ENCODE measurements at places on chromosomes 16 and 17.

- DNase-seq: peak; percentile 76
These were observed 225.4 kb downstream of the SEC14L1 start for GRCh38 chr17:77366206-77366557.

GRCh38 chr17:72176951-72177660 lies 56.3 kb downstream of the SOX9 start:
- no peak for DNase-seq

GRCh38 chr17:7219229-7219811 lies 316 bp downstream of the DLG4 start:
- peak; percentile 72 for DNase-seq

DNA sequence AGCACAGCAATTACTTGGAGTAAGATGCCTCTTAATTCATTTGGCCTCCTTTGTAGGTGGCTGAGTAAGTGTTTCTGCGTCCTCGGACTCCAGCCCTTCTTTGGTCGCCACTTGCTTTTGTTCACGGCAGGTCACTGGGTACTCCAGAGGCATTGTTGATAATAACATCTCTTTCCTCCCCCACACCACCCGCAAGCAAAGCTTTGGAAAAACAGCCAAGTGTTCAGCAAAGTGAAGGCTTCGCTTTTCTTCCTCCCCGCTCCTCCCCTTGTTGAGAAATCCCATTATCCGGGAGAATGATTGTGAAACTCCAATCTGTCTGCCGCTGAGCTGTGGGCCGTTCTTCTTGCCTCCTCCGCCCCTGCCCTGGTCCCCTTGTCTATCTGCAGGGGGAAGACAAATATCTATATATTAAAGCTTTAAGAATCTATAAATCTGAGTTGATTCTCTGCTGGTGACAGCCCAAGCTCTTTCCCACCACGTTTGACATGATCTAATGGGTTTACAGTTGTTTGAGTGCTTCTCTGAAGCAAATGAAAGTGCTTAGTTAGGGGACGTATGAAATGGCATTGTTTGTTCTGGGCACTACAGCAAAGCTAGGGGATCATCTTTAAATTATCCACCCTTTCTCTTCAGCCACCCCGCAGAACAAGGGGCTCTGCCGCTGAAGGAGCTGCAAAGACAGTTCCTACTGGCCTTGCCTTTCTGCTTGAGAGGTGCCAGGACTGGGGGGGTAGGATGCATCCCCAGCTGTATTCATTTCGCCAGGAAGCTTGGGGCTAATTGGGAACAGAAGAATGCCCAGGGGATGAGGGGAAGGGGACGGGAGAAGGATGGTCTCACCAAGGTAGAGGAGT lies 167.1 kb downstream of the CCDC182 start:
- DNase-seq: peak; percentile 44

- no peak for DNase-seq
These were observed 12.2 kb downstream of the NOD2 start for GRCh38 chr16:50705436-50706110.

GRCh38 chr16:26749072-26749471 lies 317.7 kb upstream of the C16orf82 start:
- DNase-seq: no peak

DNA sequence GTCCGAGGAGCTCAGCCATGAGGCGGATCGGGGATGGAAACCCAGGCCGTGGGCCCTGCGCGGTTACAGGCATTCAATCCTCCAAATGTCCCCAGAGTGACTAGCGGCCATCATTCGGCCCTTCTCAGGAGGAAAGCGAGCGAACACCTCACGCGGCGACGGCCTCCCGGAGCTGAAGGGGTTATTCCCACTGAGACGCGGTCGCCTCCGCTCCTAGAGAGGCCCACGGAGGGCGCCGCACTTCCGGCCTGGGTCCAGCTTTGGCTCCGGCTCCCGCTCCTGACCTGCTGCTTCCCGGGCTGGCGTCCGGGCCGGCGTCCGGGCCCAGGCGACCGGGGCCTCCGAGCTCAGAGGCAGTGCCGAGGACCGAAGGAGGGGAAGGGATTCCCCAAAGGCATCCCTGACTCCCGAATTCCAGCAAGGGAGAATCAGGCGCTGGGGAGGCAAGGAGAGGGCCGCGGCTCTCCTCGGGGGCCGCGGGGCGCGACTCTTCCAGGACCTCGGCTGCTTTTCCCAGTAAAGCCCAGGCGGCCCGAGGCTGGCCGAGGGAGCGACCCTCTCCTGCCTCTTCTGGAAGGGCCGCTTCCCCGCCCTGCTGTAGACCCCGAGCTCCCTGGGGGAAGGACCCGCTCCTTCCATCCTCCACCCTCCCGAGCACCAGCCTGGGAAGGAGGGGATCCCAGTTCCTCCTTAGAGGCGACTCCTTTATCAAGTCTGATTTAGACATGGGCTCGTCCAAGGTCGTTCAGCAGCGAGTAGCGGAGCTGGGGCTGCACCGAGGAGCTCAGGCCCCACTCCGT lies 18.6 kb upstream of the ZNF629 start:
- DNase-seq: peak; percentile 6

DNA sequence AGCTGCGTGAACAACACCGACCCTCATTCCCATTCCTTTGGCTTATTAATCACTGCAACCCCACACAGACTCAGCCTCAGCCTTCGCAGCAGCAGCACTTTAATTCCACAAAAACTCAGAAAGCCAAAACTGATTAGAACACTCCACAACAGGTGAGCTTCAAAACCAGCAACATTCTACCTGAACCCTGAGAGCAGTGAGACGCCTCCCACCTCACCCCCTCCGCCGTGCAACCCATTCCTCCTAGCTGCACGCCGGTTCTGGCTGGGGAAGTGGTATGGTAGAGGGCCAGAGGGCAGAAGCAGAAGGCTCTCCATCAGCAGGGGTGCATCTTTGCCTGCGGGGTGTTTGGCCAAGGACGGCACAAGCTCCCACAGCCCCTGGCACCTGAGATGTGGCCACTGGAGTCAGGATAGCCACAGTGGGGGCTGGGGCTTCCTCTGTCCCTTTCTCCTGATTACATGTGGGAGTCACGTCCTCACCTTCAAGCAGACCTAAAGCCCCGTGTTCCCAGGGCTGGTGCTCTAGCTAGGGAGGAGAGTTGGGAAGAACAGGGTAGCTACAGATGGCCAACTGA lies 1.6 kb downstream of the BORCS6 start:
- DNase-seq: no peak

GRCh38 chr16:12551946-12552345 lies 251.7 kb downstream of the CPPED1 start:
- no peak for DNase-seq

- DNase-seq: no peak
These were observed 378.6 kb upstream of the C16orf82 start for GRCh38 chr16:26688105-26688504.

GRCh38 chr16:25959221-25959620 lies 267.5 kb downstream of the HS3ST4 start:
- no peak for DNase-seq

DNA sequence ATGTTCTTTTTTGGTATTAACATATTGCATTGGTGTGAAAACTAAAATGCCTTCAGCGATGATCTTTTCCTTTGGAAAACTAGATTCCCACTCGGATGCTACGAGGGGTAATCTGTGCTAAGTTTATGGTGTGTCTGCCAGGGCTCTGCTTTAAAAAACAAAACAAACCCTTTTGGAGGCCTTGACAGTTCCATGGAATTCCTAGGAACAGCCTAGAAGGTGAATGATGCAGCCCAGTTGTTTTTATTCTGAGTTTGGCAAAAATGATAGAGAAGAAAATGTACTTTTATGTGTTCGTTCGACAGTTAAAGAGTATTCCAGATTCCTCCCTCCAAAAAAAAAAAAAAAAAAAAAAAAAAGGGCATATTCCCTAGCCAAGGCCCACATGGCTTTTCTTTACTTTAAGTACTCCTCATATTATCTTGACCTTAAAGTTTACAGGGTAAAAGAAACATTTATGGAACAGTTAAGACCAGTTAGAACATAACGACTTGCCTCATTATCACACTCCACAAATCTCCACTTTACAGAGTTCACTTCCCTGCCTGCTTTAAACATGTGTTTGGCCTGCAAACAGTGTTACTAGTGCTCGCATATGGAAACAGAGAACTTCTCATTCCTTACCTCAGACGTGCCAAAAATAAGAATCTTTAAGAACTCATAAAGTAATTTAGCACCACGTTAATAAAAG lies 159.1 kb downstream of the WWOX start:
- DNase-seq: no peak

GRCh38 chr17:53924530-53925455 lies 102.1 kb downstream of the KIF2B start:
- no peak for DNase-seq

DNA sequence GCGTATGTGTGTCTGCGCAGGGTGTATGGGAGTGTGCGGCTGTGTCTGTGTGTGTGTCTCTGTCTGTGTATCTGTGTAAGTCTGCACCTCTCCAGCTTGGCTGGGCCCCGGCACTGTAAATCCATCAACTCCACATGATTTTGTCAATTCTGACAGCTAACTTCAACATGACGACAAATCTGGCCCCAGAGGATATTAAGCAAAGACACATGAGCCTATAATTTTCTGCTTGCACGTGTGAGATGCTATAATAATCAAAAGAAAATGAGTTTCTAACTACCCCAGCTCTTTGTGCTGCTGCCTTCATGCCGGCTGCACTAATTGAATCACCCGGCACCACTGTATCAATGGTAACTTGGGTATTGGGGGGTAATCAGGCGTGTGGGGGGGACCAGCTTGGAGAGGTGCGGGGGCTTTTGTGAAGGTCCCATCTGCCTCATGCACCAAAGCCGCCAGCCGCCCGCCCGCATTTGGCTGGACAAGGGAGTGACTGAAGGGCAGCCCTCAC lies 57.6 kb upstream of the LHX1 start:
- DNase-seq: no peak

GRCh38 chr16:83978401-83978904 lies 10.4 kb downstream of the NECAB2 start:
- DNase-seq: no peak

DNA sequence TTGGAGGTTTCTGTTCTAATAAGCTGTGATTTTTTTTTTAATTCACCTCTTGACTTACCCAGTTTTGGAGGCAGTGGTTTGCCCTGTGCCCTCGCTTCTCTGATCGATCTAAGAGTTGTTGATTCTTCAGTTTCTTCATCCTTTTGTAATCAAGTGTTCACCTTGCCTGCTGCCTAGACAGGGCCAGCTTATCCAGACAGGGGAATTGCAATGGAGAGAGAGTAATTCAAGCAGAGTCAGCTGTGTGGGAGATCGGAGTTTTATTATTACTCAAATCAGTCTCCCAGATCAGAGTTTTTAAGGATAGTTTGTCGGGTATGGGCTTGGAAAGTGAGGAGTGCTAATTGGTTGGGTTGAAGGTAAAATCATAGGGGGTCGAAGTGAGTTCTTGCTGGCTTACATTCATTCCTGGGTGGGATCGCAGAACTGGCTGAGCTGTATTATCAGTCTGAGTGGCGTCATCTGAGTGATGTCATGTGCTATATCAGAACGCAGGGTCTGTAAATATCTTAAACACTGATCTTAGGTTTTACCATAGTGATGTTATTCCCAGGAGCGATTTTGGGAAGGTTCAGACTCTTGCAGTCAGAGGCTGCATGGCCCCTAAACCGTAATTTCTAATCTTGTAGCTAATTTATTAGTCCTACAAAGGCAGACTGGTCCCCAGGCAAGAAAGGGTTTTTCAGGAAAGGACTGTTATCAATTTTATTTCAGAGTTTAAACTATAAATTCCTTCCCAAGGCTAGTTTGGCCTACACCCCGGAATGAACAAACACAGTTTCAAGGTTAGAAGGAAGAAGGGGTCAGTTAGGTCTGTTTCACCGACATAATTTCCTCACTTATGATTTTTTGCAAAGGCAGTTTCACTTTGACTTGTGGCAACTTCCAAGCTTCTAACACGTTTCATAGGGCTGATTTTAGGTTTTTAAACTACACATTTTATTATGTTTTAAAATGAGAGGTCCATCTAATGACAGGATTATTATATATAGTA lies 21.5 kb upstream of the KCNJ16 start:
- DNase-seq: no peak

DNA sequence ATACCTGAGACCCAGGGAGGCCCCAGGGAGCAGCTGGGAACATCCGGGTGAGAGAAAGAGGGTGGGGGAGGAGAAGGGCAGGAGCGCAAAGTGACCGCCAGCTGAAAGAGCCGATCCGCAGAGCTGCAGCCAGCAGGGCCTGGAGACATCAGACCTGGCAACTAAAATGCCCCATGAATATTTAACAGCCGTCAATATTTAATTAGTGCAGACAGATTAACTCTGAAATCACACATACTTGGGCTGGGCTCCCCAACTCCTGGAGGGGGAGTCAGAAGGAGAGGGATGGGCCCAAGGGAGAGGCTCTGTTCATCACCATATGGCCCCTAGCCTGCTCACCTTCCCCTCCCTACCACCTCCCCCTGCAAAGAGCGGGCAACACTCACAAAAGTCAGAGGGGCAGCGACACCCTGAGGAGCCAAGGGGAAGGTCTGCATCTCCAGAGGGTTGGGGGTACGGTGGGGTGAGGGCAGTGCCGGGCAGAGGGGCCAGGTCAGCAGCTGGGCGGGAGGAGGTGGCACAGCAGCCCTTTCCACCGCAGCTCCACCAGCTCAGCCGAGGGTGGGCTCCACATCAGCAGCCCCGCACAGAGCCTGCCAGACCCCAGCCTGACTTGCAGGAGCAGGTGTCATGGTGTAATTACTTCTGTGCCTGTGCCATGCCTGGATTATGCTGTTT lies 61.9 kb upstream of the CCL1 start:
- no peak for DNase-seq

GRCh38 chr17:17810084-17810894 lies 26.5 kb downstream of the SREBF1 start:
- DNase-seq: no peak

DNA sequence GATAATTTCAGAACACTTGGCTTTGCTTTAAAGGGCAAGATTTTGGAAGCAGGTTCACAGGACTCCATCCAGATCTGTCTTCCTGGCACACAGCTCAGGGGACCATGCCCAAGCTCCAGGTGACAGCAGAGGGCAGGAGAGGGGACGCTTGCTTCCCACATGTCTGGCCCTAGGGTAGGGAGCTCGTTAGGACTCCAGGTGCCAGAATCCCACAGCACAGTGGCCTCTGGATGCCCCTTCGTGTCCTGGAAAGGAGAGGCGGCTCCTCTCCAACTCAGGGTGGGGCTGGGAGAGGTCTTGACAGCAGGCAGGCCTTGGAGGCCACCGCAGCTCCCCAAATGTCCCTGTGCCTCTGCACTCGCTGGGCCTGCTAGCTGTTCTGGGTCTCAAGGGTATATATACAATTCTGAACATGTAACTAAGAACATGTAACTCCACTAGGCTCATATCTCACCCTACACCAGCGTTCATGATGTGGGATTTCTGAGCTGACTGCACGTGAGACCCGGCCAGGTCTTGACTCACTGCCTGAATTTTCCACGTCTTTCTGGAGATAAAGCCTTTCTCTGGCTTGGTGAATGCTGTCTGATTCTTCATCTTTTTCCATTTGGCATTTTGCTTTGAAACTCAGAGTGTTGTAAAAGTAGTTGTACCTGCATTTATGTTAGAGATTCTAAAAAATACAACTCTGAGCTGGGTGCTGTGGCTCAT lies 52.8 kb downstream of the MARCHF10 start:
- DNase-seq: no peak

DNA sequence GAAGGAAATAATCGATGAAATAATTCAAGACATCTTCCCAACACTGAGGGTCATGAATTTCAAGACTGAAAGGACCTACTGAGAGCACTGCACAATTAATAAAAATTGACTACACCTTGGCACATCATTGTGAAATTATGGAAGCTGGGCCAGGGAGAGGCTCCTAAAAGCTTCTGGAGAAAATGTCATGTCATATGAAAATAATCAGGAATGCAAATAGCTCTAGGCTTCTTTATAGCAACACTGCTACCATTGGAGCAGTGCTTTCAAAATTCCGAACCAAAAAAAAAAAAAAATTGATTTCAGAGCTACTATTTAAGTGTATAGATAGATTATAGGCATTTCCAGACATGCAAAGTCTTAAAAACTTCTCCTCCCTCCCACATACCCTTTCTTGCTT lies 6.4 kb upstream of the ALOX15B start:
- no peak for DNase-seq

GRCh38 chr17:28985950-28986713 lies 19.7 kb downstream of the SEZ6 start:
- peak; percentile 55 for DNase-seq
